ENCODE measurements at places on chromosomes 2 and 18. TPM values are rescaled to one million over a fixed set of nuclear protein-coding genes. Genes with fewer than 3 reads are reported as not detected.

DNA sequence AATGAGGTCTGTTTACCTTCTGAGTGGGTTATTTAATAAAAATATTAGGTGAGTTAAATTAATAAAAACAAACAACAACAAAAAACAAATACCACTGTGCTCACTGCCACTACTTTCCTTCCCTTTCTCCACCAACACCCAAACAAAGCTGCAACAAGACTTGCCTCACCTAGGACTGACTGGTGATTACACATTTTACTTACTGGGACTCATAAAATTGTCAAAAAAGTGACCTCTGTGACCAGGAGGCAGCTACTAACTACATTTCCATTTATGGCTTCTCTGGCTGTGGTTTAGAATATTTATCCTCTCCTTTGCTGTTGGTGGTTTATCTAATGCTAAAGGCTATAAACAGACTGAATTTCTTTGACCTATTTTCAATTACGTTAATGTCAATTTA lies 39.8 kb downstream of the EFEMP1 start:
- DNase-seq = no peak

GRCh38 chr18:25819746-25820363 lies 270.6 kb downstream of the SS18 start:
- no peak for DNase-seq

DNA sequence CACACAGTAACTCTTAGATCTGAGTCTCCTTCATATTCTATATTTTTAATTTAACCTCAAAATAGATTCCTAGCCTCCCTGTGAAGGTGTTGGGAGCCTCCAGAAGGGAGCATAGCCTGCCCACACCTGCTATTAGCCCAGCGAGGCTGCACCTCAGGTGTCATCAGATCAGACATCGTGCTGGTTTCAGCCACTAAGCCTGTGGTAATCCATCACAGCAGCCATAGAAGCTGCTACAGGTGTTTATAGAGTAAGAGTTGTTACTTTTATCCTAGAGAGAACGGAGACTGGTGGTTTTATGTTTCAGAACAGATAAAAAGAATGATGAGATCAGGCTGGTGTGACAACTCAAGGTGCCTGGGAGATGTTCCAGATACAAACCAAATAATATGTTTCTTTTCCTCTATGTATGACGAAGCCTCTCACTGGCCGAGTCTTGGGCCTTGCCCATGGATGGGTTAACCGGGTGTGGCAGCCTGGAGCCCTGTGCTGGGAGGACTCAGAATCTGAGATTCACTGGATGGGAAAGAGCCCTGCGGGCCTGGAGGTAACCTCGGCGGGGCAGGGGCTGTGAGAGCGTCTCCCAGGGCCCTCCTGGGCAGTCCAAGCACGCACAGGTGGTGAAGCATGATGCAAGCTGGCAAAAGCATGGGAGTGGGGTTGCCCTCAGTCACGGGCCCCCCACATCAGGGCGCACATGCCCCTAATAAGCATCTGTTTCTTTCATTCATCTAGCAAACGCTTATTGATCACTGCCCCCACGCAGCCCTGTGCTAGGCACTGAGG lies 73.7 kb downstream of the MRPS9 start:
- no peak for DNase-seq

DNA sequence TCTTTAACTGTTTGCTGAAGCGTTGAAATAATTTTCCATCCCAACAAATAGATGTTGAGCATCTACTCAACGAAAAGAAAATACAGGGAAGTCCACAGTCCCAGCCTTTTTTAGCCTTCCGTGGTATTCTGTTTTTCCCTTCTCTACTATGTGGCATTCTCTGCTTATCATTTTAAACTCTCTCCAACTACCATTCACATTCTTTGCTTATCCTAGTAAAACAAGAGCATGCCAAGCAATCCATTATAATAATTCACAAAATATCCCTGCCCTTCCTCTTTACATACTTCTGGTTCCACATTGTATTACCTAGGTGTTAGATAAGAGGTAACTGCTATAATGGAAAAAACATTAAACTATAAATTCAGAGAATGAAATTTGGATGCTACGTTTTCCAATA lies 1.6 kb upstream of the SESTD1 start:
- no peak for DNase-seq

GRCh38 chr2:55761526-55761925 lies 67.9 kb upstream of the PNPT1 start:
- DNase-seq = no peak

- DNase-seq = peak; percentile 24
Measured at GRCh38 chr2:4914551-4914950, 777.6 kb upstream of the SOX11 start.

DNA sequence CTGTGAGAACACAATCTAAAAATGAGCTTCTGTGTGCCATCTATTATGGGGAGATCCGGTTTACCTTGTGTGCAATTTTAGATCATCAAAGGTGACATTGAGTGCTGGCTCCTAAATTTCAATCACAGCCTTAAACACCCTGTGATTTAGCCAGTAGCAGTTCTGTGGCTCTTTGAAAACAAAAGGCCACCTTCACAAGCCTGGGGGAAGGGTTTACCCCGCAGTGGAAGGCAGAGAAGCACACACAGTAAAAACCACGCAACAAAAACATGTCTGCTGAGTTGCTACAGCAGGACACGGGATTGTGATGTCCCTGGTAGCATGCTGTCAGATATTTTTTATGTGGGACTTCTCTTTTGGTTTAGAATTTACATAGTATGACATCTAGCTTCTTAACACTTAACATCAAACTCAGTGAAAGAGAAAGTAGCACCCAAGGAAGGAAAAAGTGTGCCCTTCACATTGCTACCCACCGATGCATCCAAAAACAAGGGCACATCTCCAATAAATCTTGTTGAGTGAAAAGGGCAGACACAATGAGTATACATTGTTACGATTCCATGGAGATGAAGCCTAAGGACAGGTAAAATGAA lies 56.1 kb upstream of the RNF152 start:
- no peak for DNase-seq

- DNase-seq = no peak
Measured at GRCh38 chr2:1082456-1083205, 132.0 kb downstream of the SNTG2 start.

The IL1B gene
- polyA plus RNA-seq = 88.5 TPM

The HK2 gene
- 4.5 TPM for polyA plus RNA-seq
